ENCODE measurements at places on chromosomes 13 and 19.

DNA sequence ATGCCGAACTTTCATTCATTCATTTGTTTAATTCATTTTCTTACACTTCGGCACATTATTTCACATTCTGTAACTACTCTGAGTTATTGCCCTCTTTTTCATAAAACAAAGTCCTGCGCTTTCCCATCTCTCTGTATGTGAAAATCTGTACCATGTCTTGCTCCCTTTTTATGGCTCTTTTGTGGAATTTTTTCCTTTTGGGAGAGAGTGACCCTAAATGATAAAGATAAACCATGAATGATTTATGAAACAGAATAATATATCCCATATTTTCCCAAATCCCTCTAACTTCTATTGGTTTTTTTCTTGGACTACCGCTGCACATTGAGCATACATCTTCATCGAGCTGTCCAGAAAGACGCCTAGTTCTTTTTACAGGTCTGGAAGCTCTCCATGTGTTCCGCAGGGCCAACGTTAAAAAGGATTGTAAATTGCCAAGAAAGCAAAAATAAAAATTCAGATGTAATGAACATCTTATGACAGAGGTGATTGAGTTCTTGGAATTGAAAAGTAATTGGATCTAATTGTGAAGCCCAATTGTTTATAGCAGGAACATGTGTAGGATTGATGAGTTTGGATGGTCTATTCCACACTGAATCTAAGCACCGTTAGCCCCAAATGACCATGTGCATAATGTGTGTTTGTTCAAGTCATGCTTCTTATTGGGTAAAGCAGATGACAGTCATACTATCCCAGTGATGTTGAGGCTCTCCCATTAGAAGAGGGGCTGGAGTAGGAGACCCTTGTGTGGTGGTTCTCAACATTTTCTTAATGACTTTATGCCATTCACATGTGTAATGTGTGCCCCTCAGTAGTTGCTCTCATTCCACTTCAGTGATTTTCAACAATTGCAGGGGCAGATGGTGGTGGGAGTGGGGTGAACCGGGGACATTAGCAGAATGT lies 378.9 kb downstream of the DLEU7 start:
- DNase-seq: no peak

DNA sequence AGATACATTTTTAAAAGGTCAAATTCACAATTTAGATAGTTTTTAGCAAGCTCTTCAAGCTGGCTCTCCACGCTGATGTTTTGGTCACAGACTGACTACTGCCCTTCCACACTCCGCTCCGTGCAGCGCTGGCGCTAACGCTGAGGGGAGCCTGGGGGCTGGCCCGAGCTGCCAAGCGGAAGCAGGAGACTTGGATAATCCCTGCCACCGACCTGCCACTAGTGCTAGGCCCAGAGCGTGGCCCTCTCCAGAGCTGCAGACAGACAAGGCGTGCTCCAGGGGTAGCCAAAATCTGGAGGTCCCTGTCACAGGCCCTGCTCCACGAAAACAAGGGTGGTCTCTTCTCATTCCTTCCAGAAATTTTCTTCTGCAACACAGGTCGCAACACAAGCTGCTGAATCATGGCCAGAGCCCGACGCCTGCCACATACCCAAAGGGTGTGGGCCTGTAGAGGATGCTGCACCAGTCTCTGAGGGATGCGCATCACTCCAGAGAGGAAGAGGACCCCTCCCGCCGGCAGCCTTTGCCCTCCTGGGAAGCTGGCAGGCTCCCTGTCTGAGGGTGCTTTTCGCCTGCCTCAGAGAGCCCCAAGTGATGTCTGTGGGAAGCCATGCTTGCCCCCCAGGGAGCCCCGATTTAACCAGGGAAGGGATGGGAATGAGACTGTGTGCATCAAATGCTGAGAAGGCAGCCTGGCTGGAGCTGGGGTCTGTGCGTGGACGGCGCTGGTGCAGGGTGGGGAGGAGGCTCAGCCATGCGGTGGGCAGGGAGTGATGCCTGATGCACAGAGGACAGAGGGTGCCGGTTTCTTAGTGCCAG lies 21.6 kb downstream of the CAPS start:
- no peak for DNase-seq

DNA sequence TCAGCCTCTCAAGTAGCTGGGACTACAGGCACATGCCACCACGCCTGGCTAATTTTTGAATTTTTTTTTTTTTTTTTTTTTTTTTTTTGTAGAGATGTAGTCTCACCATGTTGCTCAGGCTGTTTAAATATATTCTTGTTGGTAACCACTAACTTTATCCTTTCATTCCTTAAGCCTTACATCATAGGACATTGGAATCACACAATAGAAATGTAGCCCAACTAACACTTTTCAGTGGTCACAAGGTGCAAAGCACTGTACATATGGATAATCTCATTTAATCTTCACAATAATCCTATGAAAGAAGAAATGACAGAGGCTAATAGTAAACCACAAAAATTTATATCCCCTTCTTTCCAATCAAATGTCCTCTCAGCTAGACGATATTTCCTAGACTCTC lies 417.8 kb upstream of the DACH1 start:
- no peak for DNase-seq

DNA sequence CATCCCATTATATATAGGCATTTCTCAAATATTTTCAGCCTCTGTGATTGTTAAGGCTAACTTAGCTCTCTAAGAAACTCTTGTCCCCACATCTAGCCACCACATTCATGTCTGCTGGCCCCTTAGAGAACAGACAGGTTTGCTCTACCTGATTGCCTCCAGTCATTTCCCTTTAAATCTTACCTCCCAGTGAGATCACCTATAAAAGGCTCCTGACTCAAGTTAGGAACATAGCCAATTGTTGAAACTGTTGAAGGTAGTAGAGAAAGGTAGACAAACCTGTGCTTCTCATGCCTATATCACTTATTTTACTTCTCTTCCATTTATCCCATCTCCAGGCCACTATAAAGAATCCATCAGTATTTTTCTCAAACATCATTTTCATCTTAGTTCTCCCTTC lies 771.4 kb downstream of the DIAPH3 start:
- no peak for DNase-seq

- DNase-seq: no peak
Measured at GRCh38 chr13:97224544-97225300, 2.6 kb downstream of the MBNL2 start.

DNA sequence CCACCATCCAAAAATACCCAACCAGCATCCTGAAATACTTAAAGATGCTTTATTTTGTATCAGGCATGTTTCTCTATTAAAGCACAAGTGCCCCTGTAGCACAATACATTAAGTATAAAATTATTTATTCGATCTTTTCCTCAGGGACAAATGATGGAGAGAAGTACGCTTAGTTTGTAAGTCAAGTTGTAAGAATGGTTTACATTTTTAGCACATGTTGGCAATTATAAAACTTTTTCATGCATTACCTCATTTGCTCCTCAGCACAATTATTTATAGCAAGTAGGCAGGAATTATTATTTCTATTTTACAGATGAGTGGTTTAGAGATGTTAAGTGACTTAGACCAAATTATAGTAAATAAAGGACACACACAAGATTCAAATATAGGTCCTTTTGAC lies 232.6 kb upstream of the HTR2A start:
- DNase-seq: no peak

Data from anterior cingulate cortex (tissue), 58 donors.